ENCODE measurements at places on chromosomes 6 and 20.

DNA sequence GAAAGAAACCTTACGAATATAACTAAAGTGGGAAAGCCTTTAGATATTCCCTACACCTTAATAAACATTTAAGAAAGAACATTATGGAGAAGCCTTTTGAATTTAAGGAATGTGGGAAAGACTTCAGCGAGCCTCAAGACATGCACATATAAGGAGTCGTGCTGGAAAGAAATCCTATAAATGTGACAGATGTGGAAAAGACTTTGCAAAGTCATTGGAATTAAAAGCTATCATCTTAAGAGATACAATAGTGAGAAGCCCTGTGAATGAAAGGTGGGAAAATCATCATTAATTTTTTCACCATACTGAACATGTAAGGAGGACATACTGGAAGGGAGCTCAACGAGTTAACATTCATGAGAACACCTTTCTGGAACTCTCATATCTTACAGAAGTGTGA, 650.5 kb upstream of the DEFB115 start:
- DNase-seq, result no peak

DNA sequence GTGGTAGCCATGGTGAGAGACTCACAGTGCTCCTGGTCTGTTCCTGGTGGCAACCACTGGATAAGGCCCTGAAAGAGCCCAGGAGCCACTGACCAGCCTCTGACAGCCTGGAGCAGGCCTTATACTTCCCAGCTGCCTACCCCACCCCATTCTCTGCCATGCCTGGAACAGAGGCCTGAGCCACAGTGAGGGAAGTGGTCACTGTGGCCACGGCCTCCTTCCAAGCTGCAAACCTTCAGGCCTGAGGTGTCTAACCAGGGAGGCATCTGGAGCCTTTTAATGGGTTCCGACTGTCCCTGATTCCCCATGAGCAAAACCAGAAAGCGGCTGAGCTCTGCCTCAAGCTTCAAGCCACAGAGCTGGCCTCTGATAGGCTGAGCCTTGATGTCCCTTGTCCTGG, 113.0 kb upstream of the SIRPA start:
- no peak for DNase-seq

DNA sequence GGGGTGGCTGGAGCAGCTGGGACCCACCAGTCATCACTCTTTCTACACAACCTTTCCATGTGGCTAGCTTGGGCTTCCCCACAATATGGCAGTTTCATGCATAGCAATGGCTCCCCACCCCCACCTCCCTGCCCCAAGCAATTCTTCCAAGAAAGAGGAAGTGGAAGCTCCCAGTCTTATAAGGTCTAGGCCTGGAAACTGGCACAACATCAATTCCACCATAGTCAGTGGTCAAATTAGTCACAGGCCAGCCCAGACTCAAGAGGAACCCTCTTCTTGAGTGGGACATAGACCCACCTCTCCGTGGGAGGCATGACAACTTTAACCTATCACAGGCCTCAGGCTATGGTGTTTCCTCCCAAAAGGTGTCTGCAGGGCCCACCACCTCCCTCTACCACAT, 17.7 kb downstream of the TGM6 start:
- DNase-seq, result no peak

DNA sequence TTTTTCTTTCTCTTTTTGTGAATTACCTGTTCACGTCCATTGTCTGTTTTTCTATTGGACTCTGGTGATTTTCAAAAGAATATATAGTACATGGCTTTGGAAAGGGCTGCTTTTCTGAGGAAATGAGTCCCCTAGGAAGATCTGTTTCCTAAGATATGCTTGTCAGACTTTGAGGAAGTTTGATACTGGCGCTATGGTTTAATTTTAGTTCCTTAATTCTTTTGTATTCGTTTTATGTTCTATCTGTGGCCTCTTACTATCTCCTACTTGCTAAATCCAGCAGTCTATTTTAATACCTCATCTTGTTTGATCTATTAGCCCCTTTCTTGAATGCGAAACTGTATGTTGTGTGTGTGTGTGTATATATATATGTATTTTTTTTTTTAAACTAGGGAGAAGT, 101.9 kb downstream of the LIN28B start:
- no peak for DNase-seq

DNA sequence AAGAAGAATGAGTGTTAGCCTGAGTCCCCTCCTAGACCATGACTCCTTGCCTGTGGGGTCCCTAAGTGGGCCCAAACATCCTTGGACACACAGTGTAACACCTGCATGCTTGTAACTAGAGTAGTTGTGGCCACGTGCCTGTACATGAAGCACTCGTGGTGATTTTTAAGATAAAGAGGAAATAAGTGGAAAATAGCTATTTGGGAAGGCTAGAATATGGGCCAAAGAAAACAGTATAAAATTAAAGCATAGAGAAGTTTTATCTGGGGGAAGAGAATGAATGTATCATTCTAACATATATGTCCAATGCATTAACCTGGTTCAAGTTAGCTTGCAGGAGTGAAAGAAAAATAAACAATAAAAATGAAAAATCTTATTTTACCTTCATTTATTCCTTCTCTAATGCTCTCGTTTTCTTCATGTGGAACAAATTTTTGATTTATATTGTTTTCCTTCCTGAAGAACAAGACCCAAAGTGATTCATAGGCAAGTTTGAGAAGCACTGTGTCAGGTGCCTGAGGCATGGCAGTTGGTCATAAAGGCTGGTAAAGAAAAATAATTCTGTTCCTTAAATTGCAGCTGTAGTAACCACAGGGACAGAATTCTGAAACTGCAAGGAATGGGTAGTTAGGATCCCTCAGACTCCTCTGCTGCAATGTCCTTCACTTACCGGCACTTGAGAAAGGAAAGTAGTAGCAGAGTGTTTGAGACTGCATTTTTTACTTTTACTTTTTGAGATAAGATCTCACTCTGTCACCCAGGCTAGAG, 8.5 kb upstream of the CST3 start:
- no peak for DNase-seq

- no peak for DNase-seq
These were observed 442.6 kb upstream of the MARCKS start for GRCh38 chr6:113414511-113414910.

DNA sequence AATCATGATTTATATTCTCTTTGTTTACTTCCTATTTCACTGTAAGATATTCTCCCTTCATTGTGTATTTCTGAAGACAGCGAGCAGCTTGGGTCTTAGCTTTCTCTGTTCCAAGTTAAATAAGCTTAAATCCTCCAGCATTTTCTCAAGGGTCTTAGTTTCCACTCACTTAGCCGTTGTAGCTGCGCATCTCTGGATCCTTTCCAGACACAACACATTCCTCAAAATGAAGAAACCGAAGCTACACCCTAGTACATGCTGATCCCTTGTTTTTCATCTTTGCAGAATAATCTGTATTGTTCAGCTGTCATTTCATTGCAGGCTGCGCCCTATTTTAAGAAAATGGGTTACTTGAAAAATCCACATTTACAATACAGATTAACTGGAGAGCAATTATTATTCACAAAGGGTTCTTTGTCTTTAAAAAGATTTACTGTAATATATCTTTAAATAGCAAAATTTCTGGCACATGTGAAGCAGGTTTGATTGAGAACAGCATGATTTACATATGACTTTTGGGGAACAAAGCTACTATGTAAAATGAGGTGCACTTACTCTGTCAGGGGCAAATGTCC, 375.8 kb downstream of the QKI start:
- DNase-seq, result no peak

- no peak for DNase-seq
These were observed 27.0 kb upstream of the ADGRF5 start for GRCh38 chr6:46948699-46949098.

DNA sequence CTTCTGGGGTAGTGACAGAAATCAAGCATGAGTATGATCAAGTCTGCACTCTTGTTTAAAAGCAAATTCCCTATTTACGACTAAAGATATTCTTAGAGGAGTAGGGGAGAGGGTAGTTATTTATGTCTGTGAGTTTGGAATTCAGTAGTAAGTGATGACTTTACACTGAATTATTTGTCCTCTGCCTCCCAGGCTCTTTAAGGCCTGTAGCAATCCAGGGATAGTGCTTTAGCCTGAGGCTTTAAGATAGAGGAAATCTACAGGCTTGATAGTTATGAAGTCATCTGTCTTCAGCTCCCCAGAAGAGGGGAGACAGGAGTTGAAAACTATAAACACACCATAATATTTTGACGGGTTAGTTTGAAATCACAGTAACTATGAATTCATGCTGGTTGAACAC, 664.5 kb downstream of the EPM2A start:
- DNase-seq, result no peak

GRCh38 chr6:167077241-167077932, 45.5 kb upstream of the CCR6 start:
- no peak for DNase-seq

DNA sequence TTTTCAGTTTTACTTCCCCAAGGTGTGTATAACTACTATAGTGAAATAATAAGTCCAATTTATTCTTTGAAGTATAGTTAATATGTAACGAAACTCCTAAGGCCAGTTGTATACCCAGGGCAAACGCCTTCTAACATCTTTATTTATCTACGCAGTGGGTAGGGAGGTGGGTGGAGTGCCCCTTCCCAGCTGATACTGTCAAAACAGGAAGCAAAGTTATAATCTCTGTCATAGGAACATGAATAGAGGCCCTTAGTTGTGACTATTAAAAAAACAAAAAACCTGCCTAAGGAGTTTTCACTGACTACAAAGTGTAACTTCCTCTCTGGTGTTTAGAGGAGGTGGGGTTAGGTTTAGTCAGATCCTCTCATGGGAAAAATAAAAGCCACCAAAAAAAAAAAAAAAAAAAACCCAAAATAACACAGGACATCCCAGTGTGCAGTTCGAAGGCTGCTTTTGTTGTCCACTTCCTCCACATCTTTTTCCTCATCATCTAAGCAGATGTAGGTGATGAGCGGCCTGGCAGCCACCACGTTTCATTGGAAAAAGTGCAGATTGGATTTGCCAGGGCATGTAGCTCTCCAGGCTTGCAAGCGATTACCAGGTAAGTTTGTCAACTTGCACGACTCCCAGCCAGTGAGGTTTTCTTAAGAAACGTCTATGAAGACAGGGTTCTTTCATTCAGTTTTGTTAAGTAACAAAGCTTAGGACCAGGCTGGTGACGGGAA, 58.7 kb downstream of the UTRN start:
- DNase-seq, result no peak

DNA sequence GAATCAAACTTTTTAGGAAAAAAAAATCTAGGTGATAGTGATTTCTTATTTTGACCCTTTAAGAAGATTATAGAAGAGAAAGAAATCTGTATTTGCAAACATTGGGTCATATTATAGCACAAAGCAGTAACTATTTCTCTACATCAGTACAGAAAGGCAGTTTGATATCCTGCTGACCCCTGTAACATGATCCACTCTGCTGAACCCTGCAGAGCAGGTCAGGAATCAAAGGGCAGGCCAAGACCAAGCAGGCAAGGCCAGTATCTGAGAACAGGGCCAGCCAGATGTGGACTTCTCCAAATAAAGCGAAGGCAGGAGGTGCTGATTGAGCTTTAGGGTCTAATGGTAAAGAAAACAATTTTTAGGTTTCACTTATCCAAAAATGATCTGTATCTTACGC, 239.4 kb downstream of the PTPRK start:
- no peak for DNase-seq

DNA sequence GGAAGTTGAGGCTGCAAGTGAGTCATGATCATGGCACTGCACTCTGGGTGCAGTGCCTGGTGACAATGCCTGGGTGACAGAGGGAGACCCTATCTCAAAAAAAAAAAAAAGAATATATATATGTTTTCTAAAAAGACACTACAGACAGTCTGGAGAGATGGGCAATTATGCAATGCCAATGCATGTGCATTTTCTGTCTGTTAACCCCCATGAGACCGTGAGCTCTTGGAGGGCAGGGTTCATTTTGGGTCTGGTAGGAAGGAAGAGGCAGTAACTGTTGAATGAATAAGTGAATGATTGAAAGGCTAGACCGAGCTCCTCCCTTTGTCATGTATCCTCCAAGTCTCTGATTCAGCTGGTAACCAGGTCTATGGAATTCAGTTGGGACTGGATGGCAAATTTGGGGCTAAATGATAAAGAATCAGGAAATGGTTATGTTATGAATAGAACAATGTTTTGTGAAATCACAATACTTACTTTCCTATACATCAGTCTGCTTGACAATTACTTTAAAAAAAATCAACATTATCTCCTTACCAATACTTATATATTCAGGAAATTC, 5.6 kb upstream of the BLCAP start:
- no peak for DNase-seq

- DNase-seq, result no peak
These were observed 153.6 kb upstream of the UST start for GRCh38 chr6:148593130-148593812.

GRCh38 chr6:25747477-25747876, 7.1 kb upstream of the SLC17A4 start:
- no peak for DNase-seq

DNA sequence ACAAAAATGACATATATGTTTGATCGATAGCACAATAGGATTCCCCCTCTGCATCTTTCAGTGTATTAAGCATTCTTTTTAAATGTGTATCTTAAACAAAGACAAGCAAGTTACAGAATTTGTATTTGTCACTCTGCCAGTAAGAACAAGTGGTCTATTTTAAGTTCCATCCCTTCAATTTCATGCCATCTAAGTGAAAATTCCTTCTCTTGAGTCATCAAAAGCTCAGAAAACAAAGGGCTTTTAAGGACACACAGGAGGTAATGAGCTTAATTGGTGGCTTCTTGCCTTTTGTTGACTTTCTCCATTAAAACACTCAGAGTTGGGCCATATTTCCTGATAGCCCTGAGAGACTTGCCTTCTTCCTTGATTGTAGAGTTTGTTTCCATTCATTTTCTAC, 547.8 kb downstream of the TENT5A start:
- DNase-seq, result no peak

GRCh38 chr6:11214084-11214833, 18.2 kb downstream of the NEDD9 start:
- DNase-seq, result no peak

- DNase-seq, result no peak
These were observed 537.6 kb downstream of the HDGFL1 start for GRCh38 chr6:23106951-23107350.

DNA sequence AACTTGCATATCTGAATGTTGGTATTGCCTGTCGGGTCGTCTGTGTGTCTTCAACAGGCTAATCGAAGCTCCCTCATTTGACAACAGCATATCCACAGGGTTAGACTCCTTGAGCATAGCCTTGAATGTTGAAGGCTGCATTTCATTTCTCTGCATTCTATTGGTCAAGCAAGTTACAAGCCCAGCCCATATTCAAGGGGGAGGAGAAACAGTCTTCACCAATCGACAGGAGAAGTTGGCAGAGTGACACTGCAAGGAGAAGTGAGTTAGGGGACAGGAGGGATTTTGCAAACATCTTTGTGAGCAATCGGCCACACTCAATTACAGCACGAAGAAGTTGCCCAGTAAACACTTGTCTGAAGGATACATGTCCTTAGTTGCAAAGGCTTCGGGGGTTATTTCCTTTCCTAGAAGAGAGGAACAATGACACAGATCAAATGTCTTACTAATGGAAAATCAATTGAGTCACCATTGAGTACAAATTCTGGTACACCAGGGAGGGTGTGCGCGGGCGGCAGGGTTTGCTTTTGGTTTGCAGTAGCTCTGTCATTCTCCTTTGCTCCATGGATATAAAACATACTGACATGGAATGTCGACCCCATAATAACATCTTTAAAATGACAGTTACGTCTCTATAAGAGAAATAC, 60.6 kb upstream of the NT5E start:
- no peak for DNase-seq

GRCh38 chr6:10511477-10511876, 9.7 kb upstream of the GCNT2 start:
- no peak for DNase-seq
